ENCODE measurements at places on chromosomes 5 and 9. TPM values are rescaled to one million over a fixed set of nuclear protein-coding genes. Genes with fewer than 3 reads are reported as not detected.

The PCDHGA4 gene
- total RNA-seq = 0.27 TPM

The PJA2 gene
- 48.0 TPM for total RNA-seq

The INSL4 gene
- total RNA-seq = not detected

The FAF2 gene
- 18.2 TPM for total RNA-seq

The PCDHGB6 gene
- 3.3 TPM for total RNA-seq

The IFNB1 gene
- not detected for total RNA-seq

The CERCAM gene
- total RNA-seq = 4.5 TPM

The NKD2 gene
- 3.7 TPM for total RNA-seq

Data from Peyer's patch (tissue), 4 donors.